ENCODE measurements at places on chromosomes 4 and X. TPM values are rescaled to one million over a fixed set of nuclear protein-coding genes. Genes with fewer than 3 reads are reported as not detected.

The MPC1L gene
- total RNA-seq = not detected

The EMCN gene
- total RNA-seq = not detected

The NLGN4X gene
- not detected for total RNA-seq

The CT45A3 gene
- total RNA-seq = not detected

The NAT8L gene
- total RNA-seq = 0.18 TPM

The ALPK1 gene
- total RNA-seq = 17.1 TPM

The BBS12 gene
- 2.2 TPM for total RNA-seq

The RTL5 gene
- total RNA-seq = 0.14 TPM

The PSAPL1 gene
- total RNA-seq = not detected
